ENCODE measurements at places on chromosomes 6 and 20.
A peak's percentile ranks its signal among the peaks of the same experiment; 100 is the strongest.

GRCh38 chr6:40912158-40912946 lies 126.7 kb downstream of the UNC5CL start:
- peak; percentile 71 for DNase-seq

GRCh38 chr20:41608606-41609005 lies 9.6 kb downstream of the CHD6 start:
- DNase-seq: no peak

DNA sequence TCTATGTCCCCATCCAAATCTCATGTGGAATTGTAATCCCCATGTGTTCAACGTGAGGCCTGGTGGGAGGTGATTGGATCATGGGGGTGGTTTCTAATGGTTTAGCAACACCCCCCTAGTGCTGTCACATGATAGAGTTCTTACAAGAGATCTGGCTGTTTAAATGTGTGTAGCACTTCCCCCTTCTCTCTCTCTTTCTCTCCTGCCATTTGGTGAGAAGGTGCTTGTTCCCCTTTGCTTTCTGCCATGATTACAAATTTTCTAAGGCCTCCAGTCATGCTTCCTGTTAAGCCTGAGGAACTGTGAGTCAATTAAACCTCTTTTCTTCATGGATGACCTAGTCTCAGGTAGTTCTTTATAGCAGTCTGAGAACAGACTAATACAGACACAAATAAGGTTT lies 165.4 kb downstream of the OGFRL1 start:
- no peak for DNase-seq

DNA sequence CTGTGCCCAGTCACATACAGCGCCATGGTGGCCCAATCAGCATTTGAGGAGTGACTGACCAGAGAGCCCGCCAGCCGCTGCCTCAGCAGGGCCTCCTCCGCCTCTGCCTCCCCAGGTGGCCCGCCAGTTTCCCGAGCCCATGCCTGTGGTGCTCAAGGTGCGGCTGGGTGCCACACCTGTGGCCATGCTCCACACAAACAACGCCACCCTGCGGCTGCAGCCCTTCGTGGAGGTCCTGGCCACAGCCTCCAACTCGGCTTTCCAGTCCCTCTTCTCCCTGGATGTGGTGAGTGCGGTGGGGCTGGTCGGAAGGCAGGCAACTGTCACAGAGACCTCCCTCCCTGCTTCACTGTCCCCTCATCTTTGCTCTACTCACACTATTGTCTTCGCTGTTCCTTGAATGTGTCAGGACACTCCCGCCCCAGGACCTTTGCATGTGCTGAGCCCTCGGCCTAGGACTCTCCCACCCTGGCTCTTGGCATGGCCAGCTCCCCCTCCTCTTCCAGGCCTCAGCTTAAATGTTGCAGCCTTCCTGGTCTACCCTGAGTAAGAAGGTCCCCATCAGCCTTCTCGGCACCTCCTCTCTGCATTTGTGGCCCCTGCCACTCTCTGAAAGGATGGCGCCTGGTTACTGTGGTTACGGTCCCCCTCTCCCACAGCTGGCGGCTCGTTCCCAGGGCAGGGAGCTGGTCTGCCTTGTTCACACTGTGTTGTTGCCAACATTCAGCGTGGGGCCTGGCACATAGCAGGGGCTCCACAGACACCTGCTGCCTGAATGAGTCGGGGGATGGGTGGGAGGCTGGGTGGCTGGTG lies 11.8 kb upstream of the BPIFB6 start:
- DNase-seq: no peak

- DNase-seq: no peak
Observed at GRCh38 chr6:157831424-157832249, 8.6 kb downstream of the SNX9 start.

- no peak for DNase-seq
Observed at GRCh38 chr6:46377209-46377608, 114.0 kb downstream of the RCAN2 start.

DNA sequence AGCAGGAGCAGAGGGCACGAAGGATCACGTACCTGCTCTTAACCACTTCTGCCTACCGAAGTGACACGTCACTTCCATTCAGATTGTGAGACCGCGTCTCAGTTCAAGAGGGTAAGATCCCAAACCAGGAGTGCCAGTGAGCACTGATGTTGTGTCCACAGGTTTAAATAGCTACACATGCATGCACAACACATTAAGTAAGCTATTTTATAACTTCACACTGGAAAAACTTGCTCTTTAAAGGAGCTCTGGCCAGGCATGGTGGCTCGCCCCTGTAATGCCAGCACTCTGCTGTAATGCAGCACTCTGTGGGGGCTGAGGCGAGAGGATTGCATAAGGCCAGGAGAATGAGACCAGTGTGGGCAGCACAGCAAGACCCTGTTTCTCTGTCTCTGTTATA lies 21.1 kb downstream of the ABHD12 start:
- no peak for DNase-seq

DNA sequence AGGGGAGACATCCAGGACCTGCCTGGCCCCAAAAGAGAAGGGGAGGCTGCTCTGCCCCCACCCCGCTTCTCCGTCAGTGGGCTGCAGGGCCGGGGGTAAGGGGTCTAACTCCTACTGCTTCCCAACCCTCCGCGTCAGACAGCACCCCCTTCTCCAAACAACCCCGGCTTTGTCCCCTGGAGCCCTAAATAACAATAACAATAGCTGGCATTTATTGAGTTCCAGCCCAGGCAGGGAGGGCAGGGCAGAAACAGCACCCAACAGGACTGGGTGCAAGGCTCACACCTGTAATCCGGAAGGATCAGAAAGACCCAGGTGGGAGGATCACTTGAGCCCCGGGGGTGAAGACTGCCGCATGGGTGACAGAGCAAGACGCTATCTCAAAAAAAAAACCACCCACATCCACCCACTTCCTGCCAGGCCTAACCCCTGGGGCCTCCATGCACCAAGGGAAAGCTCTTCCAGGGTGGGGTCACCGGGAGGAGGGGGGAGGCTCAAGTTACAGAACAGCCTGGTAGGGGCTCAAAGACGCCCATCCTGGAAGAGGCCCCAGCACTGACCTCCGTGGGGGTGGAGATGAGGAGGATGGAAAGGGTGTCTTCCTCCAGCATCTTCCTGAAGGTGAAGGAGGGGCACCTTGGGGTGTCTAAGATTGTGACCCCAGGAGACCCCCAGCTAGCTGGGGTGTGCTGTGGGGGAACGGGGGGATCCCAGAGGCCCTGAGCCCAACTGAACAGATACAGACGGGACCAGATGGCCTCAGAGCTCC lies 1.3 kb upstream of the FNDC11 start:
- DNase-seq: peak; percentile 62

- no peak for DNase-seq
Observed at GRCh38 chr20:17327185-17328148, 100.6 kb downstream of the PCSK2 start.

- DNase-seq: no peak
Observed at GRCh38 chr6:20778912-20779311, 244.7 kb downstream of the CDKAL1 start.

DNA sequence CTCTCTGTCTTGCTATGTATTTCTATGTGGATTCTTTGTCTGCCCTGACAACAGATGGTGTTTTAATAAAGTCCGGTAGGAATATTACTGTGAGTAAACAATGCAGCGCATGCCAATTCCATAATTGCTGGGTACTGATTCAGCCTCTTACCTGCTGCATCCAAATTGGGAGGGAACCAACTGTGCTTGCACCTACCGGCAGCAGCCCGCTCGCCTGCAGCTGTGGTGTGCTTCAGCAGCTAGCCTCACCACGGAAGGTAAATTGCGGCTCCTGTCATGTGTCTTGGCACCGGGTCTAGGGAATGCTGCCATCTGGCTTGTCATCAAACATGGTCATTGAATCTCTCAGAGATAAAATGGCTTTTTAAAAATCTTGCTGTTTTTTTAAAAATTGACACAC lies 704.8 kb upstream of the SLC35B3 start:
- no peak for DNase-seq

GRCh38 chr6:148304976-148305375 lies 37.7 kb upstream of the SASH1 start:
- no peak for DNase-seq

GRCh38 chr6:103335412-103335811 lies 1524.3 kb downstream of the HACE1 start:
- no peak for DNase-seq

DNA sequence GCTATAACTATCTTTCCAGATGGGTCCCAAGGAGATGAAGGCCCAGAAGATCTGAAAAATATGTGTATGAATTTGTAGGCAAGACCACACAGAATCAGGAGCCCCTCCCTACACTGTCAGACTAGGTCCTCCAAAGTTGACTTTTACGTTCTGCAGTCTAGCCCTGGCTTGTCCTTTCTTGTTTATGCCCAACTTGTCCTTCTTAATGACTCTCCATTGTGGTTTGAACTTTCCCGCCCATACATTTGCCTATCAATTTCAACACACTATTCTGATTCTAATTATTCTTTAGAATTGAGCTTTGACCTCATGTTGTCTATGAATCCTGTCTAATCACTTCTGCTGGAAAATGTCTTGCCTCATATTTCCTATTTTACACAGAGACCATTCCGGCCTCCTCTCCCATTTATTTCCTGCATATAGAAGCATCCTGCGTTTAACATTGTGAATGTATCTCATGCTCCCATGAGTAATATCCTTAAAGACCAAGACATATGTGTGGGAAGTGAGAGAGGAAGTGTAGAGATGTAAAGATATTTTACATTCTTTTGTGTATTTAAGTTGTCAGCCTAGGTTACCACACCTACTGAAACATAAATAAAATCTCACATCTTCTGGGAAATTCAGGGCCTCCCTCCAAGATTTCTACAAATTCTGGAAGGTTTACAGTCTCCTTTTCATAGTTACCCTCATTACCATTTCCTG lies 348.3 kb downstream of the BCKDHB start:
- DNase-seq: no peak

- peak; percentile 24 for DNase-seq
Observed at GRCh38 chr20:24100370-24101011, 111.9 kb upstream of the GGTLC1 start.

DNA sequence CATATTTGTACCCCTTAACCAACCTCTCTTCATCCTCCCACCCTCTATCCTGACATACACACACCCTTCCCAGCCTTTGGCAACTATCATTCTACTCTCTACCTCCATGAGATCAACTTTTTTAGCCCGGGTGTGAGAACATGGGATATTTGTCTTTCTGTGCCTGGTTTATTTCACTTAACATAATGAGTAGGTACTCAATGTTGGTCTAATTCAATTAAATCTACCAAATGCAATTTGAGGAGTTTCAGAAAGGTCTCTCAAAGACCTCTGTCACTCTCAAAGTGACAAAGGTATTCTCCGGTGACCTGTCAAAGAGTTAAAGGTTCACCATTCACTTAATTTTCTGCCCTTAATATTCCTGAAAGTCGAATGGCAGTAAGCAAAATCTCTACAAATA lies 87.7 kb downstream of the ME1 start:
- no peak for DNase-seq

DNA sequence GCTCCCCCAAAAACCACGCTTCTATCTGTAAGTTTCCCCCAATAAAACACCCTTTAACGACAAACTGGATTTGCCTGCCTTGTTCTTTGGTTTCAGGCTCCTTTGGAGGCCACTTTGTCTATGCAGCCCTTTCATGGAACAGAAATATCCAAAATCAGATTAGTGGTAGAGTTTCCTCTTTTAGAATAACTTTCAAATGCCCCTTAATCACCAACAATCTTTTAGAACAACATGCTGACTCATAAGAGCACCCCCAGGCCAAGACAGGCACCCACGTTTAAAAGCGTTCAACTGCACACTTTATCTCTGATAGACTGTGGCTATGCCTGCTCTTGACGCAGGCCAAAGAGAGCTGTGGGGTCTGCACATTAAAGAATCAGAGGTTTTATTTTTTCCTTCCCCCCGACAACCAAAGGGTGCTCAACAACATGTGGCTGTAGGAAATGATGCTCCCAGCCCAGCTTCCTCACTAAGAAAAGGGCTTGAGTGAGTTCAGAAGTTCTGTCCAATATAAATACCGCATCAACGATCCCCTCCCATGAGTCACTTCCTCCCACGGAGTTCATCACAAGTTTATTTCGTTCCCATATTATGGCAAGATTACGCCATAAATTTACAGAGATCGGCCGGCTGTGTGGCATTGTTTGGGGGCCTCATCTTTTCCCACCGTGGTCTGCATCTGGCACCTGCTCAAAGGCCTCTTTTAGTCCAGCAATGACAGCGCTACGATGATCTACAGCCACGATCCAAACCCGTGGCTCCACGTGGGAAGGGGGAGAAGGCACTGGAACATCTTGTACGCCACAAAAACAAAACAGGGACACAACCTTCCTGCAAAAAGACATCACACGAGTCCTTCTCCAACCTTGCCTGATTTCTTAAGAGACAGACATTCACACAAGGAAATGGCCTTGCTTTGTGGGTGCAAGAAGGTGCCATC lies 88.8 kb upstream of the NFATC2 start:
- DNase-seq: peak; percentile 30

DNA sequence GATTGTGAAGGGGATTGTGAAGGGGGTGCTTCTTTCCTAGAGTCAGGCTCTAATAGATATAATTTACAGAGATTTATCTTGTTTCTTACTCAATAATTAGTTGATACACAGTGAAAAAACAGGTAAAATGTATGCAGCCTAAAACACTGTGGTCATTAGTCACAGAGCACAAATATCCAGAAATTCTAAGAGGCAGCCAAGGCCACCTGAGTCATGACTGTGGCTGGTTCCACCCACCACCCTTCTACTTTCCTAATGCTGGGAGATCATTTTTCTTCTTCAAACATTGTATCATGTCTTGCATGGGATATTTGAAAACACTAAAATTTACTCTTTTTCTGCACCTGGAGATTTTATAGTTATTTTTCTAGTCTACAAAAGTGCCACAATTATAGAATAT lies 181.6 kb downstream of the OTOR start:
- no peak for DNase-seq

DNA sequence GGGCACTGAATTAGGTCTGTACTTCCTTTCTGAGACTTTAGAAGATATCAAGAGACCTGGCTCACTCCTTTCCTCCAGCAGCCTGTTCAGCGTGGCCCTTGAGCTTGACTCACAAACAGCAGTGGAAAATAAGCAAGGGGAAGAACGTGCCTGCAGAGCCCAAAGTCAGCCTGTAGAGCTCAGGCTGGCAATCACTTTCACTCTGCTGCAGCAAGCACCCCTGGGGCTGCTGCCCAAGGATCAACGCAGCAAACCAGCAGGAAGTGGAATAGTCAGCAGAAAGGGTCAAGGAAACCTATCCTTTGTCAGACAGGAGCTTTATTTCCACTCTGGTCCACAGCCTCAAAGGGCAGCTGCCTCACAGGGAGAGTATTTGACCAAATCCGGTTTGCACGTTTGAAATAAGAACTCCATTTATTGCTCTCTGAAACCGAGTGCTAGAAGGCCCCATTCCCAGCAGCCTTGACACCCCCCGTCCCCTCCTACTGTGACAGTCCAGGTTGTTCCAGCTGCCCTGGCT lies 77.4 kb downstream of the PRDM1 start:
- no peak for DNase-seq
